ENCODE measurements at places on chromosomes 2 and 18. TPM values are rescaled to one million over a fixed set of nuclear protein-coding genes. Genes with fewer than 3 reads are reported as not detected.

DNA sequence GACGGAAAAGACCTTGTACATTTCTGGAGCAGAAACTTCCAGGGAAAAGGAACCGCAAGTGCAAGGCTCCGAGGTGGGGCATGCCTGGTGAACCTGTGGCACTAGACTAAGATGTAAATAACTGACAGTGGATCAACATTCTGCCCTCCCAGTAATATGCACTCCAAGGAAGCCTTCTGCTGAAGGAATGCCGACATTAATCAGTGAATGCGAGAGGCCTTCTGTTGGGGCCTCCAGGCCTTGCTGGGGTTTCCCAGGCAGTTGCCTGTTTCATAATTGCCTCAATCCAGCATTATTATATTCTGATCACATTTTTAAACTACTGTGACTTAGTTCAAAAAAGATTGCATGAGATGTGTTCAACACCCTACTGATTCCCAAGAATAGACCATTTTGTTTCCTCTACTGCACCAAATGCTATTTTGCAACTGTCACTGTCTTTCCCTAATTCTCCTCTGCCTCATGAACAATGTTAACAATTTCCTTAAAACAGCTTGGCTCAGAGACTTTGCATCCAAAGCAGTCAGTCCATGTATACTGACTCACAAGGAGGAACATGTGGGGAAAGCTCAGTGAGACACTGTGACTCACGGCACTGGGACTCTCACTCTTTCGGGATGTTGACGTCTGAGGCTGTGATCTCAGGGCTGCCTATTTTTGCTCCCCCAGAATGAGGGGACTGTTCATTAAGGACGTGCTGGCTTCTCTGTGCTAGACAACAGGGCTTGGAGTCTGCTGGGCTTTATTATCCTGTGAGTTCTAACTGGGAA, 10.5 kb upstream of the DSG2 start:
- DNase-seq = no peak

GRCh38 chr2:140876015-140876414, 1254.8 kb downstream of the LRP1B start:
- DNase-seq = no peak

GRCh38 chr2:48915227-48915626, 159.7 kb upstream of the LHCGR start:
- DNase-seq = no peak

Gene TMEM247
- not detected for total RNA-seq

- no peak for DNase-seq
Observed at GRCh38 chr2:174080672-174081121, 115.5 kb upstream of the SP3 start.

Gene ABCG5
- 58.3 TPM for total RNA-seq

GRCh38 chr2:24913911-24914310, 6.1 kb downstream of the ADCY3 start:
- DNase-seq = no peak

GRCh38 chr2:166344286-166345113, 31.2 kb downstream of the SCN9A start:
- DNase-seq = no peak

Gene SOCS6
- 10.4 TPM for total RNA-seq

Gene KRTCAP3
- total RNA-seq = 1.8 TPM

DNA sequence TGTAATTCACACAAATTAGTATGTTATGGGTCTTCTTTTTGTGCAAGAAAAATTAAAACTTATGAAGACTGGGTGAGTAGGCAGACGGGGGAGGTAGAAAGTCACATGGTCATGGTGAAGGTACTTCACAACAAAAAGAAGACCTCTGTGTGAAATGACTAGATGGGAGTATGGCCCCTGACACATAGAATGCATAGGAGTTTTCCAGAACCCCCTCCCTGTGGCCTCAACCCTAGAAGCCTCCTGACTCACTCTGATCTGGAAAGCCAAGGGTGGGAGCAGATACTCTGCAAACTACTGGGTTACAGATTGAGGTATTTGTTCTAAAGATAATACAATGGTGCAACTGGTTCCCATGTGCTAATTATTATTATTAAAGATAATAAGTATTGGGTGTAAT, 23.2 kb downstream of the SATB2 start:
- DNase-seq = no peak

Gene PIEZO2
- total RNA-seq = 7.2 TPM

Gene ASTL
- not detected for total RNA-seq

Gene HOXD12
- not detected for total RNA-seq

Gene CCDC85A
- total RNA-seq = 0.17 TPM

GRCh38 chr2:197292619-197293018, 18.0 kb downstream of the ANKRD44 start:
- DNase-seq = no peak

Gene GYPC
- 8.7 TPM for total RNA-seq

GRCh38 chr2:138336146-138336545, 165.4 kb upstream of the SPOPL start:
- DNase-seq = no peak

DNA sequence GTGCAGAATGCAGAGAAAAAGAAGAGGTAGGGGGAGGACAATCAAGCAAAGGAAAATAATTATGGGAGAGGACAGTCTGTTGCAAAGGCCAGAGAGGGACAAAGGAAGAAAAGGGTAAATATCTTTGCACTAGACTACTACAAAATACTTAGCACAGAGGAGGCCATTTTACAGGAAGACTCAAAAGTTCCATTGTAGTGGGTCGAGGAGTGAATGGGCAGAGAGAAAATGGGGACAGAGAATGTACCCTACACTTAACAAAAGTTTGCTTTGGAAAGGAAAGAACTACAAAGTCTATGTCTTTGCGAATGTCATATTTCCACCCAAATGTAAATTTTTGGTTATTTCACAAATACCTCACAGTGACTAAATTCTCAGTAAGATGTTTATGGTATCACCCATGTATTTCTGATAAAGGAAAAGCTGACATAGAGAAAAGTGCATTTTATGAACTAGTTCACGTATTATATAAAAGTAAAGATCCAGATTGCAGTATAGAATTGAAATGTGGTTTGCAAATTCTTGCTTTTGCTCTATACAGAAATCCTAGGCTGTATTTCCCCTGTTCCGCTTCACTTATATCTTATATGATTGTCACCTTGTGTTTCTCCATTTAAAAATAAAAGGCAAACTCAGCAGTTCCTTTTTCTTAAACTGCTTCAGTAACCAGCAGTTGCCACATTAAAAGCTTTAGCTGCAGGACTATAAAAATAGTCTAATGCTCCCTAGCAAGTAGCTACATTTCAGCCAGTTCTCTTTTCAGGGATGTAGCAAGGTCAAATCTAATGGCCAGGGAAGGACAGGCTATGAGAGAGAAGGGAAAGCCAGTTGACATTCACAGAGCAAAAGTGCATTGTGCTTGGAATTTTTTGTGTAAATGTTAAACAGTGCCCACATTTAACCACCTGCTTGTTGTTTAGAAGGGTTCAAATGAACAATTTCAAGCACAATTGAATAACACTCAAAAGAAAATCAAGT, 79.7 kb upstream of the CYTIP start:
- no peak for DNase-seq

Gene UBE2E3
- 51.5 TPM for total RNA-seq

Gene TMEM163
- 0.17 TPM for total RNA-seq

DNA sequence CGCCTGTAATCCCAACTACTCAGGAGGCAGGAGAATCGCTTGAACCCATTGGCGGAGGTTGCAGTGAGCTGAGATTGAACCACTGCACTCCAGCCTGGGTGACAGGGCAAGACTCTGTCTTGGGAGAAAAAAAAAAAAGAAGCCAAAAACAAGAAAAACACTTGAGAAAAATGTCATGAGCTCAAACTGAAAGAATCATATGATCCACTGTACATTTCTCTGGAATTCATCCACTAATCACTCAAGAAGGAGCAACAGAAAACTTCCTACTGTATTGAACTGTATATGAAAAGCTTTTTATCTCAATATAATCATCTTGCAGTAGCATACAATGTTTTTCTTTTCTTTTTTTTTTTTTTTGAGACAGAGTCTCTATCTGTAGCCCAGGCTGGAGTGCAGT, 40.4 kb downstream of the EPG5 start:
- DNase-seq = no peak

Gene CYTIP
- 2.4 TPM for total RNA-seq

DNA sequence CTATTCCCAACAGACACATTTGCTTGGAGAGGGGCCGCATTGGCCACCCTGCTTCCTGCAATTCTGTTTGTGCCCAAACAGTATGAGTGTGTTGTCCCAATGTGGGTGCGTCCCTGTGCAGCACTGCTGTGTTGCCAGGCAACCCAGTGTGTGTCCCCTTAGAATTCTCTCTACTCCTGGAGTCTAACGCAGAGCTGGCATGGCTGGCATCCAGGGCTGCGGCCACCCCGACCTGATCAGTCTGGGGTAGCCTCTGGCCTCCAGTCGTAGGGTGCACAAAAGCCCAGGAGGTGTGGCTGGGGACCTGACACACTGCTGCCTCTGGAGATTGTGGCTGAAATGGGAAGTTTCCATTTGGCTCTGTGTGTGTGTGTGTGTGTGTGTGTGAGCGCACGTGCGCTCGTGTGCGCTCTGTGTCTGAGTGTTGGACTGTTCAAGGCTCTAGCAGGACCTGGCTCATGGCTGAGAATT, 48.0 kb downstream of the TEX44 start:
- DNase-seq = no peak

Gene DPYSL5
- total RNA-seq = not detected

Gene SPAST
- 11.0 TPM for total RNA-seq

DNA sequence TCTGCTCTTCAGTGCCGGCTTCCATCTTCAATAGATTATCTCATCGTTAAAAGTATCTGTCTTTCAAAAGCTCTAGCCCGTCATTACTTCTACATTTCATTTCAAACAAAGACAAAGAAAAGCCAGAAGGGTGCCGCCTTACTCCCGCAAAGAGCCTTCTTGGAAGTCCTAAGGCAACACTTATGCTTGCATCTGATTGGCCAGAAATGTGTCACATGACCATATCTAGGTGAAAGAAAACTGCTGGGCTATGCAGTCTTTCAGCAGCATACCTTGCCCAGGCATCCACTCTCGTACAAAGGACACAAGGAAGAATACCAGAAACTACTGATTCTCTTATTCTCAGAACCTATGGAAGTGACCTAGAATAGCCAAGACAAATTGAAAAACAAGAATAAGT, 217.1 kb upstream of the SLC35G4 start:
- no peak for DNase-seq

DNA sequence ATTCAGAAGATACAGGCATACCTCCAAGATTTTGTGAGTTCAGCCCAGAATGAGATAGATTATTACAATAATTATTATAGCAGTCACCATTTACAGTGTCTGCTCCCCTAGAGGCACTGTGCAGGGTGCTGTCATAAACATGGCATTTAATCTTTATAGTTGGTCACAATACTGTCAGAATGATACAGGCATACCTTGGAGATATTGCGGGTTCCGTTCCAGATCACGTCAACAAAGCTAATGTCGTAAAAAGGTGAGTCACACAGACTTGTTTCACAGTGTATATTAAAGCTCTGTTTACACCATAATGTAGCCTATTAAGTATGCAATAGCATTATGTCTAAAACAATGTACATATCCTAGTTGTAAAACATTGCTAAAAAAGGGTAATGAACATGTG, 45.6 kb downstream of the ZRANB3 start:
- DNase-seq = no peak

Gene AP1S3
- total RNA-seq = 3.8 TPM

Gene PPP1R1C
- total RNA-seq = 5.4 TPM

Gene MLPH
- total RNA-seq = 1.6 TPM

Gene DNAH6
- 0.47 TPM for total RNA-seq

Gene TMEM182
- total RNA-seq = 4.4 TPM

GRCh38 chr2:63667132-63667700, 78.5 kb downstream of the MDH1 start:
- no peak for DNase-seq

GRCh38 chr18:8754995-8755960, 49.9 kb downstream of the MTCL1 start:
- no peak for DNase-seq

DNA sequence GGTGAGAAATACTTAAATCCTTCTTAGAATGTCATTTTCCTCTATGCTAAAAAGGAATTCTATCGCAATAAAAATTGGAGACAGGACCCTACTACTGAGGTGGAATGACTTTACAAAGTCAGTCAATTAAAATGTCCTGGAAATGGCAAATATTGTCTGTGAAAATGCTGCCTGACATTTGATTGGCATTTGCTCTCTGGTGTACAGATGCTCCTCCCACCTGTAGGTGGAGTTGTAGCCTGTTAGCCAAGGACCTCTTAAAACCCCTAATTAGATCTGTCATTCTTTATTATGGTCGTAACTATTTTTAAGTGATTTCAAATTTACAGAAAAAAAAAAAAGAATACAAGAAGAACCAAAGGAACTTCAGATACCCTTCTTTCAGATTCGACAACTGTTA, 393.1 kb upstream of the KLHL29 start:
- no peak for DNase-seq

GRCh38 chr2:165469417-165469816, at the start of gene CSRNP3:
CSRNP3 (plus strand) TSS chr2:165469698; CDS start chr2:165595066, 125,368 bp downstream.
- DNase-seq = peak; percentile 37

- DNase-seq = no peak
Observed at GRCh38 chr2:229909090-229909489, 12.7 kb downstream of the TRIP12 start.

DNA sequence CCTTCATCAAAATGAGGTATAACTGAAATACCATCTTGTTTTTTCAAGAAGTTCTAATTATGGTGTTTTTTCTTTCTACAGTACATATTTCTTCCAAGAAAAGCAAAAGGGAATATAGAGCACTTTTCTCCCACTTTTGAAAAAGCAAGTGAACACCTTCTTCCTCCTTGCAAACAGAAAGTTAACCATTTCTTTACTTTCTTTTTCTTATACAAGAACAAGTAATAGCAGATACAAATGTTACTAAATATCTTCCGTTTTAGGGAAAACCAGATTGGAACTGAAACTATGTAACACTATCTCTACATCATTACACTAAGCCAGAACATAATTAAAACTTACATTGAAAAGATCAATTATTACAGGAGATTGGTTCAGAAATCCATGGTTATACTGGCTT, 44.0 kb downstream of the COBLL1 start:
- DNase-seq = no peak

Gene SLC4A3
- total RNA-seq = 0.08 TPM

DNA sequence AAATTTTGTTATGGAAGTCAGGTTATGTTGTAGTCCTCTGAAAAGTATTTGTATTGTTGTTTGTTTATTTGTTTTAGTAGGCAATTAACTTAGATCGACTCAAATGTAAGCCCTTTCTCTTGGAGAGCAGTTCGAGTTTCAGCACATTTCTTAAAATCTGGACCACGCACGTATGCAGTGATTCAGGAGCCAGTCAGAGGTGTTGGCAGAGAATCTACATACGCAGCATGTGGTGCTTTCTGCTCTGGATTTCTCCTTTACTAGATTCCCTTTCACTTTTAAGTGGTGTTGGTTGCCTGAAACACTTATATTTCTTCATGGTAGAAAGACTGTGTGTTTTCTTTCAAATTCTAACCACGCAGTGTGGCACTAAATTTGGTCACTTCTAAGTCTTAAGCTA, 773.9 kb upstream of the LRATD1 start:
- DNase-seq = no peak

Gene STARD6
- not detected for total RNA-seq

Gene CAPN14
- 0.05 TPM for total RNA-seq

Gene SP140L
- total RNA-seq = 3.1 TPM

Gene SCN9A
- 9.1 TPM for total RNA-seq

DNA sequence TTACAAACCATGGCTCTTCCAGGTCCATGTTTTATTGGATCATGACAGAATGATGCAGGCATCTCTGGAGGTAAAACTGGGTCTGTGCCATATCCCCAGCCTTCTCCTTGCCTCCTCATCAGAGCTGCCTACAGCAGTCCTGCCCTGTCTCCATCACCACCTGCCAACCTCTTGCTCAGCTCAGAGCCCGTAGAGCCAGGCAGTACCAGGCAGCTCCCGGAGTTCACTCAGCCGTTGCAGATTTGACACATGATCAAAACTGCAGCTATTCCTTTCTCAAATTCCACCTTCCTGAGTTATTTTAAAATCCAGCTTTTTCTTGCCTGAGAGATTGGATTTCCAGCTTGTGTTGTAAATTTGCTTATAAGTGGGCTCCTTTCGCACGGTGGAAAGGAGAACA, 218.2 kb upstream of the CELF4 start:
- no peak for DNase-seq
